ENCODE measurements at places on chromosomes 2 and 18. TPM values are rescaled to one million over a fixed set of nuclear protein-coding genes. Genes with fewer than 3 reads are reported as not detected.

ARHGEF4 gene
- total RNA-seq: 22.1 TPM

SNED1 gene
- total RNA-seq: 0.30 TPM

GRCh38 chr18:48914581-48915251 is 36.0 kb downstream of the SMAD7 start:
- no peak for DNase-seq

DNA sequence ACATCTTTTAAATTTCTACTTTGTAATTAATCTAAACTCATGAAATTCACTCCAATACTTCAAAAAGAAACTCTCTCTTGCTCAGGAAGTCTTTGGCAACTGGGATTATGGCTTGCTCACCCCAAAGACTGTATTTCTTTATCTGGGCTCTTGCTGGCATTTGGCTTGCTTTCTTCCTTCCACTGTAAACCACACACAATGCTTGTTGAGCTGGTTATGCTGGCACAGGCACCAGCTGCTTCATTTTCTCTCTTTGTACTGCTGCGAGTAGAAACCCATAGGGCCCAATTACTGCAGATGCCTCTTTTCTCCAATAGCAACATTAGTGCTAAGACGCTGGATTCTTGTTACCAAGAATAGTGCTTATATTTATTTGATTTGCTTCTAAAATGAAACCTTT is 51.4 kb downstream of the SLC38A11 start:
- DNase-seq: no peak

DNA sequence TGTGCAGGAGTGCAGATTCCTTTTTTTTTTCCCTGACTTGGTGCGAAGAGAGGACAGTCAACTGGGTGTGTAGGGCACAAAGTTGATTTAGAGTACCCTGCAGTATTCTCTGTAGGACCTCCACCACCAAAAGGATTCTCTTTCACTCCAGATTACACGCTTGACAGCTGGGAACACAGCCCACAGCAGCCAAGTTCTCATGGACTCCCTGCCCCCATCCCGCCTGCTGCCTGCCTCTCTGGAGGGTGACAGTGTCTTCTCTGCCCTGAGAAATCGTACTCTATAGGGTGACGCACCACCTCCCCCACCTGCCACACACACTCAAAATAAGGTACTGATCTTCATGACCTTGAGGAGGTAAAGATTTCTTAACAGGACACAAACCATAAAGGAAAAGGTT is 26.6 kb upstream of the IHH start:
- DNase-seq: no peak

GRCh38 chr2:59435635-59436034 is 1117.8 kb downstream of the BCL11A start:
- no peak for DNase-seq

DNA sequence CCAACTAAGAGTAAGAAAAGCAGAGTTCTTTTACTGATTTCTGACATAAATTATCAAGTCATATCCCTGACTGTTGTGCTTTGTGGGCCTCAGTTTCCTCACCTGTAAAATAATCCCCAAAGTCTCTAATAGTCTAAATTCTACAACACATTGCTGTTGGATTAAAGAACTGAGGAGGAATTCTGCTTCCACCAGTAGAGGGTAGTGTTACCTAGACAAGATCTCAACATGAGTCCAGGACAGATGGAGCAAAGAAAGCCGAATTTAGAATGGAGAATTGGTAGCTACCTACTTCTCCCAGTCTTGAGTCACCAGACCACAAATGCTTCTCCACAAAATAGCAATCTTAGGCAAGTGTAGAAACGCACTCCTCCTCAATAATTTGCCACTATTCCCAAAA is 462.5 kb upstream of the FSHR start:
- no peak for DNase-seq

- DNase-seq: no peak
Measured at GRCh38 chr2:40113272-40113968, 334.4 kb upstream of the THUMPD2 start.
